Fibroblast of skin of scalp (primary cell): ENCODE measurements at places on chromosomes 7 and 10.

DNA sequence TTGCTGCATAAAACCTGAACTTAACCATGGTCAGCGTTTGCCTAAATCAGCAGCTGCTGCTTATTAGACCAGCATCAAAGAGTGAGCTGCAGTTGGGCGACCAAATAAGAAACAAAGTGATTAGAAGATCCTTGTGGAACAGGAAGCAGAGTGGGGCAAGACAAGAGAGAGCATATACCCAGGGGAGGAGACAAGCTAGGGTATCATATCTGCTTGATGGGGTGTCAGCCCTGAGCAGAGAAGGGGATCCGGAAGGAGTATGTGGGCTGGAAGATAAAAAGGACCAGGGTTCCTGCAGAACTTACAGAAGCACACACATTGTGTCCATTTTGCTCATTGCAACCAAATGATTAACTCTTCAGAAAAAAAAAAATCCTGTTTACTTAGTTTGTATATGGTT is 213.6 kb downstream of the CELF2 start:
- DNase-seq: no peak

- DNase-seq: no peak
Measured at GRCh38 chr10:86200269-86200668, 166.3 kb downstream of the GRID1 start.

DNA sequence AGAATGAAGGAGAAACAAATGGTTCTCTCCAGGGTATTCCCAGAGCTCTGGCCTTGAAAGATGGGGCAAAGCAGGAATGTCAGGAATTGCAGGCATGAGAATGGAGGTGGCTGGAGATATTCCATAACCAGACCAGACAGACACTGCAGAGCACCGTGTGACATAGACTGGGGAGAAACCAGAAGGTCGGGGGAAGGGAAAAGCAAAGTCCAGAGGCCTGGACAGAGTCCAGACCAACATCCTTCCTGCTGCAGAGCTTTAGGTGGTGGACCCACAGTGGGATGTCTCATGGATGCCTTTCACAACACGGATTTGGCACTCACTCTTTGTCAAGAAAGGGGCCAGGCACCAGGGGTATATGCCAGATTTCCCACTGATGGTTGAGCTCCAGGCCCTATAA is 177.2 kb upstream of the INHBA start:
- DNase-seq: peak; percentile 99

DNA sequence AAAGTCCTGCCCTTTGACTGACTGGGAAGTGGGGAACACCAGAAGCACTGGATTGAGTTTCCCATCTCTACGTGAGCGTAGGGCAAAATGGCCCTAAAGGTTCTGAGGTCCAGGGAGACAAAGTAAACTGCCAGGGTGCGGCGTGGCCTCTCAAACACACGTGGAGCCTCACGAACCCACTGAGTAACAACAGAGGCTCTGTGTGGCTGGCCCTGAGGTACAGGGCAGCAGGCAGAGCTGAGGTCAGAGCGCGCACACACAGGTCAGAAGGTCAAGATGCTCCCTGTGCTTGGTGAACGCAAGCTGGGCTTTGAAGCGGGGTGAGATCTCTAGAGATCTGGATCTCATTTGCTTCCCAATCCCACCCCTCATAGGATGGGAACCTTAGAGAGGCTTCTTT is 99.0 kb upstream of the ZMIZ1 start:
- DNase-seq: no peak

GRCh38 chr10:94027197-94027596 is 33.5 kb downstream of the PLCE1 start:
- no peak for DNase-seq

GRCh38 chr7:142910031-142910433 is 23.5 kb downstream of the TRPV5 start:
- no peak for DNase-seq

DNA sequence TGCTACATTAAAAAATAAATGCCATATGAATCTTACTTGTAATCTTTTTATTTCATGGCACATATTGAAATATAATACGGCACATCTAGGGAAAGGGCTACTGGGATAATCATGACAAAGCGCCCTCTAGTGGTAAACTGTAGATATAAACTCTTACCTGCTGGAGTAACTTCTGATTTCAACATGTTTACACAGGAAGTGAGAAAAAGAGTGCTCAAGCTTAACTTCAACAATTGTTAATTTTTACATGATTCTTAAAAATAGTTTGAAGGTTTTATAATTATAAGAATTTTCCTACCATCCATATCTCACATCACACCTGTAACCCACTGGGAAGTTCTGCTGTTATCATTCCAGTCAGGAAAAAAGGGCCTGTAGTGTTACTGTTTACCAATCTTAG is 2.0 kb upstream of the HEPACAM2 start:
- peak; percentile 55 for DNase-seq

DNA sequence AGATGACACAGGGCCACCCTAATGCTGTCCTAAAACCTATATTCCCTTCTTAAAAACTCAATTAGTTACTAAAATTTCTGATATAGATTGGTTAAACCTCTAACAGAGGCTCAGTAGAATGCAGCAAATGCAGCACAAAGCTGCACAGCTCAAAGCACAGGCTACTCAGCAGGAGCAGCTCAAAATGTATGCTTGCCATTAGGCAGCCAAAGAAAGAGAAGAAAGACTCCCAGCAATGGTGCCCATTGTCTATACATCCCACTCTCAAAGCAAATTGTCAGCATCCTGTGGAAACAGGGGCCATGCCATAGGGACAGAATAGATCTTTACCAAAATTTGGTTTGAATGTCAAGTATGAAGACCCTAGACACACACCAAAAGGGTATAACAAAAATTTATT is 73.5 kb downstream of the TFPI2 start:
- DNase-seq: no peak

GRCh38 chr7:38632411-38632810 is 1.2 kb upstream of the AMPH start:
- DNase-seq: no peak

GRCh38 chr7:11895337-11895736 is 63.3 kb upstream of the THSD7A start:
- no peak for DNase-seq

GRCh38 chr7:18901351-18901750 is 216.1 kb downstream of the TWIST1 start:
- DNase-seq: peak; percentile 27

DNA sequence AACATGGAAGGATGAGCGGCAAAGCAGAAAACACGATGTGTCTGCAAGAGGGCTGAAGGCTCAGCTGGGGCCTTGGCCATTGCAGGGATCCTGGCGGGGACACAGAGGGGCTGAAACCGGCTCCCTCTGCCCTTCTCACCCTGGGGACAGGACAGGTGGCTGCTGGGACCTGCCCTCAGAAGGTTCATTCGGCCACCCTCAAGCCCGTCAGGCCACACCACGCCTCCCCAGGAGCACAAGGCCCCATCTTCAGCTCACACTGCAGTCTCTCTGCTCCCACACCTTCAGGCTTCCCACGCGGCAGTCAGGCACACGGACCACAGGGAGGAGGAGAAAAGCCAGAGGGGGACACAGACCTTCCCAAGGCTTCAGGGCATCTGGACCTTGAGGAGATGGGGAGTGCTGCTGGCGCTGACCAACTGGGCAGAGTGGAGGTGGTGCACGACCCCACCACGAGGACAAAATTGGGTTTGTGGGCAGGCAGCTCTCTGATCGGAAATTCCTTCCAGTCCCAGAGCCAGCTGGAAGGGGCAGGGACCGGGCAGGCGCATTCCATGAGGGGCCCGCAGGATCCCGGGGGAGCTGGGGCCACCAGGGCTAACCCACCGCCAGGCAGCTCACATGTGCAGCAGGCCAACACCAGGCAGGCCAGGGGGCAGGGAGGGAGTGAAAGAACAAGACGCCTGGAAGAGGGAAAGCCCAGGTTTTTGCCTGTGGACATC is 104.0 kb downstream of the MAD1L1 start:
- peak; percentile 53 for DNase-seq

DNA sequence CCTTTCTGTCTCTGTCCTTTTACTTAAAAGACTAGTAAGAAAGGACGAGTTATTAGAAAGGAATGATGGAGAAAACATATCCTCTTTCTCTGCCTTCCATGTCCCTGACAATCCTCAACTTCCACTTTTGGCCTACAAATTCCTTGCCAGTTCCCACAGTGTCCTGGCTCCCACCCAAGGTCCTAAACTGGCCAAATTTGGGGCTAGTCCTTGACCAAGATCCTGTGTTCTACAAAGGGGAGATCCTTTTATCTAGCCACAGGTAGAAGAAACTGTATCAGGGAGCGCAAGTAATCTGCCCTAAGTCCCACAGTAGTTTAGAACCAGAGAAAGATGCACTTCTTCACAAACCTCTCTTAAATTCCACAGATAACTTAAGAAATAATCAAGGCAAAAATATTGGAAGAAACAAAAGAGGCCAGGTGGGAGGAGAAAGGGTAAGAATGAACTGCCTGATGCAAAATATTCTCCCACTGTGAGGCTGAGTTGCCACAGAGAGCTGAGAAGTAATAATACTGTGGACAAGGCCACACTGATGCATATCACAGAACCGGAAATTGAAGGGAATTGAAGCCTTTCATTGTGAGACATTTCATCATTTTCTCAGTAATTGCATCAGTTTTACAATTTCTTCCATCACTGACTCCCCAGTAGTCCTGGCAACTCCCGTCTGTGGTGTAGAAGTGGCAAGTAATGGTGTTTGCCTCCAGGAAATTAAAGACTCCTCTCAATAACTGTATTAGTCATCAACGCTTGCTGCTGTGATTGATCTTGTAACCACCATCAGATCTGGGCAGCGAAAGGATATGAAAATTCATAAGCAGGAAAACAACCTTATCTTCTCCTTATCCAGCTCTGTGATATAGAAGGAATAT is 47.2 kb downstream of the DNAJC12 start:
- peak; percentile 80 for DNase-seq

- DNase-seq: no peak
Measured at GRCh38 chr7:132355048-132355447, 221.2 kb downstream of the PLXNA4 start.

DNA sequence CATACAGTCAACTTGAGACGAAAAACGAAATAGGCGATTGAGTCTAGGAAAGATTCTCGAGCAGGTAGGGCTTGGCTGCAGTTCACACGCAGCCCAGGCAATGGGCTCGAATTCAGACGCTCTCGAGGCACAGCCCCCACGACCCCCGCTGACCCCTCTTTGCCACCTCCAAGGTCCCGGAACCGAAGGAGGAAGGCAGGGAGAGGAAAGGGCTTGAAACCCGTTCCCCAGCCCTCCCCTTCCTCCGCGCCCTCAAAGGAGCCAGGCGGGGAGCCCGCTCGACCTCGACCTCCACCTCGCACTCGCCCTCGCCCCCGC is 441 bp downstream of the CCDC186 start:
- DNase-seq: no peak

GRCh38 chr7:126809188-126809587 is 443.6 kb downstream of the GRM8 start:
- DNase-seq: no peak

- DNase-seq: no peak
Measured at GRCh38 chr7:150787321-150788281, 12.6 kb downstream of the TMEM176B start.

- no peak for DNase-seq
Measured at GRCh38 chr7:100951172-100951571, 1.8 kb downstream of the MUC3A start.

DNA sequence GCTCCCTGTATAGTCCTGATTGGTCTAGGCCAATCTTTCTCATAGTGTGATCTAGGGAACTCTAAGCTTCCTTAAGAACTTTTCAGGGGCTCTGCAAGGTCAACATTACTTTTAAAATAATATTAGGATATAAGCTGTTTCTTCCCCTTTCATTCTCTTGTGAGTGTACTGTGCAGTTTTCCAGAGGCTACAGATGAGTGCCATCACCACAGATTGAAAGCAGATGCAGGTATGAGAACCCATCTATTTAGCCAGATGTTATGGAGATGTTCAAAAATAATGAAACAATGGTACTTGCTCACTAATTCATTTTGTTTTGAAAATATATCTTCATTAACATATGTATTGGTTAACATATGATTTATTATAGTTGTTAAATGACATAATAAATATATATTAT is 169.2 kb upstream of the SEMA3A start:
- DNase-seq: no peak

- DNase-seq: no peak
Measured at GRCh38 chr7:129772646-129773280, 161.2 kb downstream of the NRF1 start.

GRCh38 chr7:101085162-101085964 is at the start of gene TRIM56:
Gene TRIM56, plus strand, starts transcription at chr7:101085481. Its CDS starts 1,832 bp downstream, at chr7:101087313.
- DNase-seq: peak; percentile 77

DNA sequence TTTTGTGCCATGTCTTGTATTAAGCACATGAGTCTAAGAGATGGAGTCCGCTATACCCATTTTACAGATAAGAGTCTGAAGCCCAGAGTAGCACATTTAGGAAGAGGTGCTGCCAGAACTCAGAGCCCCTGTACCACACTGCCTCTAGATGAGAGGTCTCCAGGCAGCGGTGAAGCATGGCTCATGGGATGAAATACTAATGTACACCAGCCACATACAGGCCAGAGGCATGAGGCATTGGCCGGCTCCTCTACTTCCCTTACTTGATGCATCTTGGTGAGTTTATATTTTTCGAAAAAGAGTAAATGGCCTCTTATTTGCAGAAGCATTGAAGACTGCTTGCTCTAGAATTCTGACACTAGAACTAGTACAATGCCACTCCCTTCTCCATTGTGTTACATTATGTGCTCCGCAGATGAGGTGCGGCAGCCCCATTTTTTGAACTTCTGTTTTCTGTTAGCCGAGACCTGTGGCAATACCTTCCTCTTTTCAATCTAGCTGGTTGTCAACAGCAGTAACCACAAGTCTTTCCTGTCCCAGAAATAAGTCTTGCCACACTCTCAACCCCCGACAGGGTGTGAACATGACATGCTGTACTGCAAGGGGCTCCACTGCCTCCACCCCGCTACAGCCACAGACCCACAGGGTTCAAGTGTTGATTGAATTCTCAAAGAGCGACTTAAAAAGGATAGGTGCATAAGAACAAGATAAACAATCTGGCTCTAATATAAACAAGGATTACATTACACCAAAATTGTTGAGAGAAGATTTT is 145.3 kb downstream of the CELF2 start:
- no peak for DNase-seq

DNA sequence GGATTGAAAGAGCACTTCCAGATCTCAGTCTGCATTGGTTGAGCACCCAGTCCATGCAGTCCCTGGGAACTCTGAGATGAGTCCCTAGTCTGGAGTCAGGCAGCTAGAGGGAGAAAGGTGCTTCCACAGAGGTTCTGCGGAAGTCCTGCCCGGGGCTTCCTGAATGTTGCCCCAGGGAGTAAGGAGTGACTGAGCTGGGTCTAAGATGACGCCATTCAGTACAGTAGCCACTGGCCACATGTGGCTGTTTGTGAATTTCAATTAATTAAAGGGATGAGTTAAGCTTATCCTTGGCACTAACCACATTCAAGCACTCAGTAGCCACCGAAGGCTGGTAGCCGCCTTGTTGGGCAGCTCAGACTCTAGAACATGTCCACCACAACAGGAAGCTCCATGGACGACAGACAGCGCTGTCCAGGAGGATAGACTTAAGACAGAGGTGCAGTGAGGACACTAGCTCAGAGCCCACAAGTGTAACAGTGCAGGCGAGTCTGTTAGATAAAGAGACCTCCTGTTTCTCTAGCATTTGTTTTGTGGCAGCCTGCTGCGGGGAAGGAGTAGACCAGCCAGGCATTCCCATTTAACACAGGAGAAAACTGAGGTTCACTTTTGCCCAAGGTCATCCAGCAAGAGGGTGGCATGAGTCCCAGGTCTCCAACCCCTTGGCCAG is 101.6 kb upstream of the PPIF start:
- no peak for DNase-seq
